Stimulated activated CD8-positive, alpha-beta memory T cell treated with anti-CD3 and anti-CD28 coated beads, Interleukin-4, amount 100 ng/mL, for 1 hour (primary cell): ENCODE measurements at places on chromosomes 11 and 22.

- no peak for DNase-seq
These were observed 13.7 kb downstream of the DCDC1 start for GRCh38 chr11:31355817-31356216.

- DNase-seq: no peak
These were observed 228.9 kb upstream of the SORL1-AS1 start for GRCh38 chr11:121681550-121682268.

GRCh38 chr11:33375688-33376311 lies 118.6 kb downstream of the HIPK3 start:
- DNase-seq: no peak

- DNase-seq: peak; percentile 61
These were observed 26.2 kb upstream of the TPBGL start for GRCh38 chr11:75214411-75214821.

DNA sequence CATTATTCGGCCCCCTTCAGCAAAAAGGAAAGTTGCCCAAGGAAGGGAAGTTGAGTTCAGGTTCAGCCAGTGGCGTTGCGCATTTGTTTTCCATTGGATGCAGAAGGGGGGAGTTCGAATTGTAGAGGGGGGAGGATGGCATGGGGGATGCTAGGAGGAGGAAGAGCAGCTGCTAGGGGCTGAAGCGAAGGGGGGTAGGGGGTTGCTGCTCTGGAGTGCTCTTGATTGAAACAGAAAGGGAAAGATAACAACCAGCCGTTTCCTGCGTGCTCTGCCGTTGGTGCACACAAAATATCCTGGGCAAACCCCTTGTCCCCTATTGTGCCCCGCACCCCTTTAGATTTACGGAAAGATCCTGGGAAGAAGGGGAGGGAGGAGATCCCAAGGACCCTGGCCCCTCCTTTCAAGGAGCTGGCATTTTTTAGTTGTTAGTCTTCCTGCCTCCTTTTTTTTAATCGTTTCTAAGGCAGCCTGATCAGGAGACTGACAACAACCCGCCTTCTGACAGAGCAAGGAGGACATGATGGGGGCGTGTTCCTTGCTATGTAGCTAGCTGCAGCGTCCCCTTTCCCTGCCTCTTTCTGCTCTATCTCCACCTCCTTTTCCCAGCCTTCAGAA lies 2.1 kb downstream of the KMT2A start:
- DNase-seq: no peak

- DNase-seq: no peak
These were observed 6.1 kb upstream of the CHST1 start for GRCh38 chr11:45671246-45672171.

DNA sequence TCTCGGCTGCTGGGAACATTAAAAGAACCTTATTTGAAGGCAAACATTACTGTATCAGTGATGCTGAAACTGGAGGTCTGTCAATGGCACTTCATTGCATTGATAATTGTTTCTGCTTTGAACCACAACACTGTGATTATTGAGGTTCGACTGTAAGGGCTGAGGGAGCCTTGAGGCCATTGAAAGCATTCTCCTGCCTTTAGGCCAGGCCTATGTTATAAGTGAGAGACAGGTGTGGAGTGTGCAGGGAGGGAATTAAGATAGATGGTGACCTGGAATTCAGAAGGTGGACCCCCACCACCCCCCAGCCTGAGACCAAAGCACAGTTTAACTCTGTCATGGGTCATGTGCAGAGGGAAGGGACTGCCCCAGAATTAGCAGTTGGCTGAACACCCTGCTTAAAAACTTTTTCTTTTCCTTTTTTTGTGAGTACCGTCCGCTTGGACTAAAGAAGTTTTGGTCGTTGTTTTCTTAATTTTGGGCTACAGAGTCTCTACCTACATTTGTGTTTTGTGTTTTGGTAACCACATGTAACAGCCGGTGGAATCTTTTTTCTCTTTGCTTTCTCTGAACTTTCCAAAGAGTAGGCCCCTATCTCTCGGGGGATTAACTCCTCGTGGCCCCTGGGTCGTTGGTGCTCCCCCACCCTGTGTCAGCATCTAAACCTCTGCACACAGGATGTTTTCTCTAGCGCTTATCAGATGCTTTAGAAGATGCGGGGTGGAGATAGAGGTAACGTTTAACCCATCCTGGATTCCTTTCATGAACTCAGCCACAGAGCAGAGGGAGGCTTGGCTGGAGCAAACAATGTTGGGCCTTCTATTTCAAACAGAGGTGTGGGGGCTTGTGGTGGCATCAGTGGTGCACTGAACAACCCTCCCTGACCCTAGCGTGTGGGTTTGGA lies 43.7 kb downstream of the ZBTB16 start:
- DNase-seq: no peak

- DNase-seq: no peak
These were observed 54.4 kb upstream of the SYN3 start for GRCh38 chr22:33112580-33112979.

GRCh38 chr11:9639099-9639498 lies 24.8 kb upstream of the SWAP70 start:
- no peak for DNase-seq

GRCh38 chr11:2136209-2136951 lies 2.8 kb downstream of the IGF2 start:
- no peak for DNase-seq

DNA sequence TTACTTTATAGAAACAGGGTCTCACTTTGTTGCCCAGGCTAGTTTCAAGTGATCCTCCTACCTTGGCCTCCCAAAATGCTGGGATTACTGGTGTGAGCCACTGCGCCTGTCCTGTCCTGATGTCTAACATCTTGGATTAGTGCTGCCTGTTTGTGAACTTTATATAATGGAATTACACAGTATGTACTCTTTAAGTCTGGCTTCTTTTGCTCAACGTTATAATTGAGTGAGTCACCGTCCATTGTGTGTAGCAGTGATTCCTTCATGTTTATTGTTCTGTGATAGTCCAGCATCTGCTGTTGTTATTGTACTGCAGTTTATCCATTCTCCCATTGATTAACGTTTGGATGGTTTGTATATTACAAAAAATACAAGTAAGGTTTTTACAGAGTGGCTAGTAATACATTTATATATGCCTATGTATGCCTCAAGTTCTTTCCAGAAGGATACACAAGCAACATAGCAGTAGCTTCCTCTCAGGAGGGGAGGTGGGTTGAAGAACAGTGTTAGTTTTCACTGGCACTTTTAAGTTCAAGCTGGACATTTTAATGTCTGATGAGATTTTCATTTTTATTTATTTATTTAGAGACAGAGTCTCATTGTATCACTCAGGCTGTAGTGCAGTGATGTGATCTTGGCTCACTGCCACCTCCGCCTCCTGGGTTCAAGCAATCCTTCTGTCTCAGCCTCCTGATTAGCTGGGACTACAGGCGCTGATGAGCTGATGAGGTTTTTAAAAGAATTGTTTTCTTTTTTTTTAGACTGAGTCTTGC lies 25.2 kb upstream of the MICALL1 start:
- DNase-seq: no peak

DNA sequence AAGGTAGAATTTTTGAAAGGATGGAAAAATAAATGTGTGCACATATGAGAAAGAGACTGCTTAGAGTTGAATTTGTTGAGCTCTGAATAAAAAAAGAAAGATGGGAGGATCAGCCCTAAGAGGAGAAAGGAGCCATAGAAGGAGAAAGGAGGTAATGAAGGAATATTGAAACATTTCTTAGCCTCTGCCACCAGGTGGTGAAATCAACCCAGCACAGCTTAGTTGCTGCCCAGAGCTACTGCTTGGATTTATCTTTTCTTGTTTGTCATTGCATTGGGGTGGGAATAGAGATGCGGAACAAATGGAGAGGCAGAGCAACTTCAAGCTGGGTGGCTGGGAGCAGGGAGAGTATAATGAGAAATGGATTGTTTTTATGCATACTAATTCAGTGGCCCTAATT lies 80.4 kb downstream of the SERGEF start:
- DNase-seq: no peak

DNA sequence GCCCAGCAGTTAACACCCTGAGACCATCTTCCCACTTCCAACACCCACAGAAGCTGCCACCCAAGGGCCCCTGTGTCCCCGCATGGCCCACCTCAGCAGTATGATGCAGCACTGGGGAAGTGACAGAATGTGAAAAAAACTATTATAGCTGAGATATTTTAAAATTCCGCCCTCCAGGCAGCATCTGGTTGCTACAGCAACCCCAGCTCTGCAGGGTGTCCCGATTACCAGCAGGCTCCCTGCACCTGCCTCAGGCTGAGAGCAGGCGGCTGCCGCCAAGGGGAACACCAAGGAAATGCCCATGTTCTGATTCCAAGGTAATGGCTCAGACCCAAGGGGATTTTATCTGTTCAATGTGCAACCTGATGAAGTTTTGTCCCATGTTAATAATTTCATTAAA lies 10.5 kb upstream of the TMEM121B start:
- no peak for DNase-seq

GRCh38 chr11:57658023-57658361 lies 430 bp downstream of the CLP1 start:
- DNase-seq: no peak

- no peak for DNase-seq
These were observed 48.2 kb downstream of the MAPK1 start for GRCh38 chr22:21819183-21819770.

DNA sequence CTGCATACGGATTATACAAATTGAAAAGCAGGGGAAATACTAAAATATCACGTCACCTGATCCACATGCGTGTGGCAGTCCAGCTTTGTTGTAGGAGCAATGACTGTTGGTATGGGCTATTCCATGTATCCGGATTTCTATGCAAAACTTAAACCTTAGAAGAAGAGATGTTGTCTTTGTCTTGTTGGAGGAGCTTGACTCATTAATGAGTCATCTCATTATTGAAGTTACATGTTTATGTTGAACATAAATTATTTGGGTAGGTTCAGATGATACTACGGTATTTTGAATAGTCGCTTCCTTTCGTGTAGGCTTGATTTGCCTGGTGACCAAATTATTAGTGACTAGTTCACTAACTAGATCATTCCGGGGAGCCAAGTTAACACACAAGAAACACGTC lies 806 bp upstream of the SAAL1 start:
- no peak for DNase-seq

DNA sequence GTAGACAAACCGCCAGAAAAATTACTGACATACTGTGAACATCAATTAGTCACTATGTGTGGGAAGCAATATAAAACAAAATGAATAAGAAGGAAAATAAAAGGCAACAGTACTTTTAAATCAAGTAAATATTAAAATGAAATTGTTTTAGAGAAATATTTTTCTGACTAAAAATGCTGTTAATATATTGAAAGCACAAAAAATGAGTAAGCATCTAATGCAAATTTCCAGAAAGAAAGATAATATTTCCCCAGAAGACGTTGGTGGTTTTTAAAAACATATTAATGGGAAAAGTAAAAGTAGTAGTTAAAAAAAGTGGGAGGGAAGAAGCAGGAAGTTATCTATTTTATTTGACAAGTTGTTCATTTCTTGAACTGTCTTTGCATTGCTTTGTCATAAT lies 16.5 kb downstream of the XKR3 start:
- no peak for DNase-seq

GRCh38 chr11:47904048-47904447 lies 55.9 kb upstream of the NUP160 start:
- no peak for DNase-seq

- no peak for DNase-seq
These were observed 1341.5 kb downstream of the BRD1 start for GRCh38 chr22:48486134-48486532.

DNA sequence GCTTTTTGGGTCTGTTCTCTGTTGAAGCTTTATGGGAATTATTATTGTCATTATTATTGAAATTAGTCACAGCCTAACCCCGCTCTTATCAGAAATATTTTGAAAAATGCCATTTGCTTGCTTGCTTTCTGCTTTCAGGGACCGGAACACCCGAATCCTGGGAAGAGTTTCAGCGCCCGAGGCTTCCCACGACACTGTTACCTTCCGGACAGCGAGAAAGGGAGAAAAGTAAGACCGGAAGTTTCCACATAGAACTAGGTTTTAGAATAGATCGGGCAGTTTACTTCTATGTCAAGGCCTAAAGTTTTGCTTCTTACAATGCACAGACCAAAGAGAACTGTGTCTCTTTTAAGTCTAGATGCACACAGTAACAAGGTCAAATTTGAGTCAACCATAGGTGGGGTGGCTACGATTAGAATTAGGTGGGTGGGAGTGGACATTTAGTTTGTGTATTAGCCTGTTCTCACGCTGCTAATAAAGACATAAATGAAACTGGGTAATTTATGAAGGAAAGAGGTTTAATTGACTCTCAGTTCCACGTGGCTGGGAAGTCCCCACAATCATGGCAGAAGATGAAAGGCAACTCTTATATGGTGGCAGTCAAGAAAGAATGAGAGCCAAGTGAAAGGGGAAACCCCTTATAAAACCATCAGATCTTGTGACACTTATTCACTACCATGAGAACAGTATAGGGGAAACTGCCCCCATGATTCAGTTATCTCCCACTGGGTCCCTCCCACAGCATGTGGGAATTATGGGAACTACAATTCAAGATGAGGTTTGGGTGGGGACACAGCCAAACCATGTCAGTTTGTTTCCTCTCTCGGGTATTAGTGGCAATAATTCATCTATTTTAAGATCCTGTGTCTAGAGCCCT lies 12.9 kb downstream of the MPEG1 start:
- DNase-seq: no peak

DNA sequence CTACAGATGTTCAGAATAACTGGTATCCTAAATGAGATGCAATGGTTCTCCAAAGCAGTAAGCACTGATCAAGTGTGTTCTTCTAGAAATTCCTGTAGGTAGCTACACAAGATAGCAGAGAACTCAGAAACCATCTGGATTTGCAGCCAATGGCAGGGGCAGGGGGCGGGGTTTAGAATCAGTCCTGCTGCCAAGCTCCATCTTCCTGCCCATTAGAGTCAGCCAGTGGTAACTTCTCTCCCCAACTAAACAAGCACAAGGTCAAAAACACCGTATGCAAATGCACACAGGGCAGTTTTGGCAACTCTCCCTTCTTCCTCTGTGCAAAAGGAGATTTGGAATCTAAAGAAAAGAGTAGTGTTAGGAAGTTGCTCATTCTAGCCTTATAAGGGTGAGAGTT lies 237.5 kb upstream of the CCDC90B start:
- DNase-seq: no peak

DNA sequence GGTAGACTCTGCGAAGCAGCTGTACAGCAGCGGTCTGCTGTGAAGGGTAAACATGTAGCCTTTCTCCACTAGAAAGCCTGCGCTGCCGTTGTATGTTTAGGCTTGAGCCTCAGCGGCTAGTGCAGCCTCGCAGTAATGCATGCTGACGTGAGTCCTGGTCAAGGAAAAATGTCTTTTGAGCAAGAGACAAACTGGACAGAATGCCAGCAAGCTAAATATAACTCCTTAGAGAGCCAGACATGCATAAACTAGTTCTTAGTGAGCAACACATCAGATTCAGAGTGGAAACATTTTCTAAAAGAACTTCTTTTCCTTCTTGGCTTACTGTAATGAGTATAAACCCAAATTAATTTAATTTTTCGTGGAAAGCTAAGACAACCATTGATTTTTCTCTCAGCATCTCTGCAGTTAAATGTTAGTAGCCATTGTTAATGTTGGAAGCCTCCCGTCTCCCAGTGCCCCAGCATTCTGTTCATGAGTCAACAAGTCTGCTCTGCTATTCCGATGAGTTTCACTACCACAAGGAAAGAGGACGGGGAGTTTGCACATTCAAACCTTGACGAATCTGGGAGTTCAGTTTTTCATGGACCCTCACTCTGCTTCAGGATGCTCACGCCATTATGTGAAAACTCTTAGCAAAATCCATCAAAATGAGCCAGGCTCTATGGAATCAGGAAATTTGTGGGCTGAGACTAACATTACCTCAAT lies 51.4 kb downstream of the JAM3 start:
- no peak for DNase-seq

GRCh38 chr11:14312736-14313438 lies 46.1 kb downstream of the RRAS2 start:
- no peak for DNase-seq

- DNase-seq: no peak
These were observed 251 bp upstream of the UQCC3 start for GRCh38 chr11:62671236-62671607.
